ENCODE measurements at places on chromosomes 1 and 21.

DNA sequence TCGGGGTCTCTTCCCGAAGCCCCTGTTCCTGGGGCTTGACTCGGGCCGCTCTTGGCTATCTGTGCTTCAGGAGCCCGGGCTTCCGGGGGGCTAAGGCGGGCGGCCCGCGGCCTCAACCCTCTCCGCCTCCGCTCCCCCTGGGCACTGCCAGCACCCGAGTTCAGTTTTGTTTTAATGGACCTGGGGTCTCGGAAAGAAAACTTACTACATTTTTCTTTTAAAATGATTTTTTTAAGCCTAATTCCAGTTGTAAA, 158.7 kb downstream of the RUNX1 start:
- DNase-seq, result no peak

GRCh38 chr21:45834026-45834715, 147.4 kb upstream of the COL6A1 start:
- no peak for DNase-seq

GRCh38 chr1:164660775-164661174, 101.8 kb downstream of the PBX1 start:
- no peak for DNase-seq

DNA sequence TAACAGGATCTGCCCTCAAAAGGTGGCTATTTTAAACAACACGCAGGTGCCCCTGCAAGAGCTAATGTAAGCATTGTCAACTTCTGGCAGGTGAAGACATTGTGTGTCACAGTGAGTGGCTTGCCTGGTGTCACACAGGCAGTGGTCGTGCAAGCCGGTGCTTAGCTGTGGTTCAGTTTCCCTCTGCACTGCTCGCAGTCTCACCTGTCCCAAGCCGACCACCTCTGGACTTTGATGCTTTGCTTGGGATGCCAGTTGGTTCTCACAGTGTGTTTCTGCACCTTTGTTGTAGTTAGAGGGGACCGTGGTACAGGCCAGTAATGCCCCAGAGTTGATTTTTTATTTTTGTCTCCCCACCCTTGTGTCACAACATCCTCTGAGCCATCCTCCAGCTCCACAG, 85.2 kb downstream of the UCK2 start:
- no peak for DNase-seq
